ENCODE measurements at places on chromosomes 1 and 21.

DNA sequence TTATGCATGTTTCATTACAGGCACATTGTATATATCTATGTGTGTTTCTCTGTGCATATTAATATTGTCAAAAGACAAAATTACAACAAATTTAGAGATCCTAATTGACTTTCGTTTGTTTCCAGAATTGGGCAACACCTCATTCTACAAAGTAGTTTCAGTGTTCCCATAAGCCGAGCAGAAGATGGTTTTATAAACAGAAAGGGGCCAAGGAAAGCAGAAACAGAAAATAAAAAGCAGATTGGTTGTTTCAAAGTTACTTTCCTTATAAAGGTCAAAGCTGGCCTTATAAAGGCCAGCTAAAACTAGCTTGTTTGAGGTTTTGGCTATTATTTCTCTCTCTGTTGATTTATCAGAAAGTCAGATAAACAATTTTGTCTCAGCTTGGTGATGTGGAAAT is 116.2 kb upstream of the FGGY start:
- DNase-seq: no peak

DNA sequence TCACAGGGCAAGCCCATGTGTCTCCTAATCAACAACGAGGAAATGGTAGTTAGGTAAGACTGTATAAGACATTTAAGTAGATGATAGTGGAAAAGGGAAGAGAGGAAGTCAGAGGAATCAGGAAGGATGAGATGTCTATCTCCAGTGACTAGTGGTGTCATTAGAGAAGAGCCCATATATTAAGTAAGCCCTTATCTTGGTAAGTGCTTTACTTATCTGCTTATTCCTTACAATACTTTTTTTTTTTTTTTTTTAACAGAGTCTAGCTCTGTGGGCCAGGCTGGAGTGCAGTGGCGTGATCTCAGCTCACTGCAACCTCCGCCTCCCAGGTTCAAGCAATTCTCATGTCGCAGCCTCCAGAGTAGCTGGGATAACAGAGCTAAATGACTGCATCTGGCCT is 29.5 kb downstream of the RNF11 start:
- DNase-seq: no peak

GRCh38 chr1:114315631-114316030 is 162.0 kb upstream of the SYT6 start:
- DNase-seq: peak; percentile 21

DNA sequence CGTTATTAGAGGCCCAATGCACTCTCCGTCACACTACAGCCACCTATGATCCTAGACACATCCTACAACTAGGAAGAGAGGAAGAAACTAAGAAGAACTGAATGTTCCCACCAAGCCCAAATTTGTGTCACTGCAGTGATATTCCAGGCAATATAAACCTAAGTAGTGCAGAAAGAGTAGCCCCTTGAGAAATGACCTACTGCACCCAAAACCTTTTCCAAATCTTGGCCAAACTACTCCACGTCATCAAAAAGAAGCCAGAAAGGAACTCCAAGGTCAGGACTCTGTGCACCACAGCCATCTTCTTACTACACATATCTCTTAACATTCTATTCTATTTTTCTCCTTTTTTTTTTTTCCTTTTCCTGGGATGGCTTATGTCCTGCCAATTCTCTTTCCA is 60.2 kb downstream of the ADAMTS1 start:
- no peak for DNase-seq

GRCh38 chr1:8112611-8113261 is 86.6 kb upstream of the ERRFI1 start:
- DNase-seq: peak; percentile 91

GRCh38 chr1:183872403-183872802 is 67.5 kb downstream of the RGL1 start:
- no peak for DNase-seq

DNA sequence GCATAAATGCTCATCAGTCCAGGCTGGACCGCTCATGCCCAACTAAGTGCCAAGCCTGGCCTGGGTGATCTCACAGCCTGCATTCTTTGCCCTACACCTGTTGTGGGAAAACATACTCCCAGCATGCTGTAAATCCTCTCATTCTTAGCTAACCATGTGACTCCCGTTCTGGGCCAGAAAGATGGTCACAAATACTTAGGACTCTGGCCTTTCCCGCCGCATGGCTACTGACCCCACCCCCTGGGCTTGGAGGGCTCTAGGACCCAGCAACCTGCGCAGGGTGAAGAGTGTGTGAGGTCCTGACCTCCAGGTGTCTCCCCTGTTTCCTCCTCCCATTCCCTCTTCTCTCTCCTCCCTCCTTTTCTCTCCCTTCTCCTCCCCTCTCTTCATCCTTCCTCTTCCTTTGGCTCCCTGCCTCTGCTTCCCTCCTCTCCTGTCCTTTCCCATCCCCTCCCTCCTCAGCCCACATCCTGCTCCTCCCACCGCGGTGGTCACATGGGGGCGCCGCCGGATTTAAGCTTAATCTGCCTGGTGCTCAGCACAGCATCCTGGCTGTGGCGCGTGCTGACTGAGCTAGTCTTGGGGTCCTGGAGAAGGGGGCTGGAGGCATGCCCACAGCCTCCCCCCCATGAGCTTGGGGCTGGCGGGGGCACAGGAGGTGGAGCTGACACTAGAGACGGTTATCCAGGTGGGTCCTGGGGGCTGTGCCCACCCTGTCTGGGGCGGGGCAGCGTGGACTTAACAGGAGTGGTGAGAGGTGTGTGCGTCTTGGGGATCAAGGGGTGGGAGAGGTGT is at the start of gene CROCC:
Gene CROCC, plus strand, starts transcription at position 541 of the 795 bp plus-strand sequence. Its CDS starts 88 bp downstream, at position 629.
- peak; percentile 57 for DNase-seq

DNA sequence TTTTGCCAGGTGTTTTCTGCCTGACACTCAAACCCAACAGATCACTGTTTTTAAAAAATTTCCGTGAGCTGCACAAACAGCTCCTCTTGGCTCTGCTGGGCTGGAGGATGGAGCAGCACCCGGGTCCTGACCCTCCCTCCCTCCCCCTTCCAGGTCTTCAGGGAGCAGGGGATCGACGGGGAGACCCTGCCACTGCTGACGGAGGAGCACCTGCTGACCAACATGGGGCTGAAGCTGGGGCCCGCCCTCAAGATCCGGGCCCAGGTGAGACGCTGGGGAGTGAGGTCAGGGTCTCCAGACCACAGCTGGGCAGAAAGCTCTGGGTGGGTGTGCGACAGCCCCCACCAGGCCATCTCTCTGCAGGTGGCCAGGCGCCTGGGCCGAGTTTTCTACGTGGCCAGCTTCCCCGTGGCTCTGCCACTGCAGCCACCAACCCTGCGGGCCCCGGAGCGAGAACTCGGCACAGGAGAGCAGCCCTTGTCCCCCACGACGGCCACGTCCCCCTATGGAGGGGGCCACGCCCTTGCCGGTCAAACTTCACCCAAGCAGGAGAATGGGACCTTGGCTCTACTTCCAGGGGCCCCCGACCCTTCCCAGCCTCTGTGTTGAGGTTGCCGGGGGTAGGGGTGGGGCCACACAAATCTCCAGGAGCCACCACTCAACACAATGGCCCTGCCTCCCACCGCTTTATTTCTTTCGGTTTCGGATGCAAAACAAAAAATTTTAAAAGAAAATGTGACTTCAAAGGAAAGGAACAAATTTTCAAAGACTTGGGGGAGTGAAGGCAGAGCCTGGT is 15.3 kb downstream of the NOC2L start:
- DNase-seq: no peak

GRCh38 chr21:38980416-38981313 is 174.9 kb downstream of the ETS2 start:
- DNase-seq: no peak
